ENCODE measurements at places on chromosomes 1 and 21. TPM values are rescaled to one million over a fixed set of nuclear protein-coding genes. Genes with fewer than 3 reads are reported as not detected.
A peak's percentile ranks its signal among the peaks of the same experiment; 100 is the strongest.

DNA sequence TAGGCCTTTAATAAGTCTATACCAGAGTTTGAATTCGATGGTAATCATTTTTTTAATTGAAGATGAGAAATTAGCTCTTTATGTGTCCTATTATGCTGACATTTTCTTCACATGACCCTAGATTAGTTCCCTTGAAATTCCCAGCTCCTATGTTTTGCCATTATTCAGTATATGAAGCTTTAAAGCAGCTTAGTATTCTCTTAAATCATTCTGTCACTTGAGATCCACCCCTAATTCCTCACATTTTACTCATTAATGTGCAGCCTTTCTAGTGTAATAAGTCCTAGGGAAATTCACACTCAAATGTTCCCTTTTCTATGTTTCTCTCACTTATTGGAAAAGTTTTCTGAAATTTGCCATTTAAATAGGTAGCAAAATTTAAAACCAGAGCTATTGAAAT, 704.5 kb upstream of the B3GALT2 start:
- no peak for DNase-seq

- DNase-seq = peak; percentile 53
Measured at GRCh38 chr1:180168786-180169639, 14.3 kb downstream of the QSOX1 start.

- no peak for DNase-seq
Measured at GRCh38 chr1:115534106-115534505, 107.7 kb upstream of the VANGL1 start.

- no peak for DNase-seq
Measured at GRCh38 chr1:14350197-14350596, 248.3 kb upstream of the KAZN start.

DNA sequence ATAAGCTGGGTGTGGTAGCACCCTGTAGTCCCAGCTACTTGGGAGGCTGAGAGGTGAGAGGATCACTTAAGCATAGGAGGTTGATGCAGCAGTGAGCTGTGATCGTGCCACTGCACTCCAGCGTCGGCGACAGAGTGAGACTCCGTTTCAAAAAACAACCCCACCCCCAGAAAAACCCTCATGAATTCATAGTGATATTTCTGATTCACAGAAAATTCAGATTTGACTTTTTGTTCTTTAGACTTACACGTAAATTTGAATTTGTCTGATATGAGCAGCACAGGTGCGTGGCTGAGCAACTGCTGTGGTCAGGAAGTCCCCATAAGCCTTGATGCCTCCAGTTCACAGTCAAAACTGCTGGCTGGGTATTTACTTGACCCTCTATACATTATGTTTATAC, 10.0 kb upstream of the MORC3 start:
- DNase-seq = peak; percentile 78

The RNU1-3 gene
- 1,721 TPM for total RNA-seq

The PLPPR4 gene
- total RNA-seq = not detected

Data from OCI-LY7 (cell line).